ENCODE measurements at places on chromosomes 4 and X. TPM values are rescaled to one million over a fixed set of nuclear protein-coding genes. Genes with fewer than 3 reads are reported as not detected.

Gene TRMT44
- total RNA-seq, result 6.9 TPM

Gene MAP7D2
- 3.5 TPM for total RNA-seq

Gene SSX7
- not detected for total RNA-seq

Gene FAT1
- total RNA-seq, result 88.9 TPM

Gene FGG
- 0.45 TPM for total RNA-seq

Gene RAB28
- 22.0 TPM for total RNA-seq

- no peak for DNase-seq
These were observed 134.4 kb downstream of the RASL11B start for GRCh38 chr4:52996261-52997131.

DNA sequence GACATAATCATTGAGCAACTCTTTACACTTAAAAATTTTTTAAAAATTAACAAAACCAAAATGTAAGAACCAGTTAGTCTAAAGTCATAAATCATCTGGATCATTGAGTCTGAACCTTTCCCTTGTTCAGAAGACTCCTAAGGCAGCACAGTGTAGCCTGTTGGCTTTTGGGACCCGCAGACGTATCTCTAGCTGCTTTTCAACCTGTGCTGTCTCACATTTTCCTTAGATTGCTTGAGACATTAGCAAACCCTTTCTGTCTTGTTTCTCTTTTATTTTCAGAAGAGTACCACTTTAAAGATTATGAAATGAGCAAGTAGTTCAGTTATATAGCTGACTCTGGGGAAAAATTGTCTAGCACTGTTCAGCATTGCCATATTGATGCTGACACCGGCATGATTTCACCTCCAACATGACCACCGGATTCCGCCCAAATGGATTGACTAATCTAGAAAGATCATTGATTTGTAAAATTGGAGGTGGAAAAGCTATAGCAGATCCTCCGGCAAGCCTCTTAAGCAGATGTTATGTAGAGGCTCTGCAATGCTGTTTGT is 8.9 kb downstream of the TCEANC start:
- DNase-seq, result no peak
